ENCODE measurements at places on chromosomes 12 and 14.
A peak's percentile ranks its signal among the peaks of the same experiment; 100 is the strongest.

DNA sequence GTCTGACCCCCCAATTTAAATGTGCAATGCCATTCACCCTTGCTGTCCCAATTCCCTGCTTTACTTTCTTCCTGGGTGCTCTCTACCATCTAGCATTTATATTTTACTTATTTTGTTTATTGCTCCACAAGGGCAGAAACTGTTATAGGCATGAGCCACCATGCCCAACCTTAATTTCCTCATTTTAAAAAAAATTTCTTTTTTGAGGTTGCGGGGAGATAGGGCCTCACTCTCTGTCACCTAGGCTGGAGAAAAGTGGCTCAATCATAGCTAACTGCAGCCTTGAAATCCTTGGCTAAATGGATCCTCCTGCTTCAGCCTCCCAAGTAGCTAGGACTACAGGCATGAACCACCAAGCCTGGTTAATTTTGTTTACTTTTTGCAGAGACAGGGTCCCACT lies 13.0 kb downstream of the HPD start:
- DNase-seq, result peak; percentile 45

DNA sequence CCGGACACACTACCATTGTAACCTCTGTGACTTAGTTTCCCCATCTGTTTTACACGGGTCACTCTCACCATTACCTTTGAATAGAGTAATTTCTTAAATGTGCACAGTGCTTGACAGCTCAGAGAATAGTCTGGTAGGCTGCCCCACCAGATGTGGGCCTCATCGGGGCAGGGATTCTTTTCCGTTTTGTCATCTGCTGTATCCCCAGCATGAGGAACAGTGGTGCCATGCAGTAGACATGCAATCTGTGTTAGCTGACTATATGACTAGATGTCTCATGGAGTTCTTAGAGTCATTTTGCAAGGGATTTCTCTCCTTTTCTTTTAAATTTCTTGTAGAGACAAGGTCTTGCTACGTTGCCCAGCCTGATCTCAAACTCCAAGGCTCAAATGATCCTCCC lies 44.9 kb upstream of the PLEKHG3 start:
- no peak for DNase-seq

GRCh38 chr12:92971859-92972524 lies 42.9 kb upstream of the EEA1 start:
- DNase-seq, result no peak

DNA sequence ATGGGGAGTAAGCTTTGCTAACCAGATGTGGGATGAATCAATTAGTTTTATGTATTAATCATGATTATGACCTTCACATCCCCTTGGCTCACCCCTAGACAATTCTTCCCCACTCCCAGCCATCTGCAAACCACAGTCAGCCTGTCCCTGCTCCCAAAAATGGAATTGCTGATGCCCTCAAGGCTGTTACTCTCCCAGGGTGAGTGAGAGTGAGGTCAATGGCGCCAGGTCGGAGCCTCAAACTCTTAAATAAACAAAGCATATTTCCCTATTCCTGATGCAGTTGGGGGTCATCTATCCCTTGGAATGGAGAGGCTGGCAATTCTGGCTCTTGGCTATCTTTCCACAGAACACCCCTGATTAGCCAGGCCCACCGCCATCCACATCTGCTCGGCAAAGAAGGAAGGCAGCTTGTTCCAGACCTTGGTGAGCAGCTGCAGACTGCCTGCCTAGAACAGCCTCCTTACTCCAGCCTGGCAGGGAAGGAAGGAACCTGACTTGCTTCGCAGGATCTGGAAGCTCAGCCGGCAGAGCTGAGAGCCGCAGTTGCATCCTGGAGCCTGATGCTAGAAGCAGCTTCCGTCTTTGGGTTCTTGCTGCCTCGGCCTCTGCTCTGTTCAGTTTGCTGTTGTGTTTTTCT lies 57.0 kb downstream of the SMUG1 start:
- no peak for DNase-seq

DNA sequence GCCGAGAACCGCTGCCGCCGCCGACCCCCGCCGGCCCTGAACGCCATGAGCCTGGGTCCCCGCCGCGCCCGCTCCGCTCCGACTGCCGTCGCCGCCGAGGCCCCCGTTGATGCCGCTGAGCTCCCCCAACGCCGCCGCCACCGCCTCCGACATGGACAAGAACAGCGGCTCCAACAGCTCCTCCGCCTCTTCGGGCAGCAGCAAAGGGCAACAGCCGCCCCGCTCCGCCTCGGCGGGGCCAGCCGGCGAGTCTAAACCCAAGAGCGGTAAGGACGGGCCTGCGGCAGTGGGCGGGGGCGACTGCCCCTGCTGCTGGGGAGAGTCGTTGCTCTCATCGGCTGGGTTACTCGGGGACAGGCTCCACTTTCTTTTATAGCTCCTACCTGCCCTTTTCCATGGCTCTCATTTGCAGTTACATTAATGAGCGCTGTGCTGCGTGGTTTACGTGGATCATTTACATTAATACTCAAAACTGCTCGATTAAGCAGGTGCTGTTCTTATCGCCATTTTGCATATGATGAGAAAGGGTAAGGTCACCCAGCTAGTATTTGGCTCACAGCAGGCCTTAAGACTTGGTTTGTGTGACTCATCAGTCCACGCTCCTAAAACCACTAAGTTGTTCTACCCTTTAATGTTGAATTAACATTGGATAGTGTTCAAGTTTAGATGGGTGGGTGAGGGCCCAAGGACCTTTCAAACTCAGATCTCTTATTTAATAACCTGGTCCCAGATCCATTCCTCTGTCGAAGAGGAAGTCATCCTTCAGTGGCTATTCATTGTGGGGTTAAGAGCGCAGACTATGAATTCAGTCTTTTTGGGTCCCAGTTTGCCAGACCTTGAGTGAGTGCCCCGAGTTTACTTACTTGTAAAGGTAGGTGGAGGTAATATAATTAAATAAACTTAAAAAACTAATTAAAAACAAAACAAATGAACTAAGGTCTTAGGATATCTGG lies 823 bp downstream of the RNF10 start:
- DNase-seq, result peak; percentile 42

DNA sequence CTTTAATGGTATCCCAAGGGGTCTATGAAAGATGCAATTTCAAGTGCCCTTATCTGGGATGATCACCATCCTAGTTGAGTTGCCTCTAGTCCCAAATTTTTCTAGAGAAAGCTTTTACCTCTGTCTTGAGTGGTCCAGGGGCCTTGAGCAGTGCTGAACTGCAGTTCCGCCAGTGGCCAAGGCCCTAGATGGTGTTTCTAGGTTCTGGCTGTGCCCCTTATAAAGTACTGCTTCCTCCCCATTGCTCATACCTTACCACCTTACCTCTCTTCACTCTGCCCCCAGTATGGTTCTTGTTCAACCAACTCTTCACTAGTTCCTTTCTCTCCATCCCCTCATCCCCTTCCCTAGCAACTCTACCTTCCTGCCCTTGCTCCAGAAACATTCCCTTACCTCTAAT lies 3.7 kb downstream of the BATF start:
- no peak for DNase-seq

GRCh38 chr12:14399871-14400270 lies 34.4 kb downstream of the ATF7IP start:
- DNase-seq, result no peak

- no peak for DNase-seq
Observed at GRCh38 chr14:94638961-94639817, 27.0 kb downstream of the SERPINA3 start.

DNA sequence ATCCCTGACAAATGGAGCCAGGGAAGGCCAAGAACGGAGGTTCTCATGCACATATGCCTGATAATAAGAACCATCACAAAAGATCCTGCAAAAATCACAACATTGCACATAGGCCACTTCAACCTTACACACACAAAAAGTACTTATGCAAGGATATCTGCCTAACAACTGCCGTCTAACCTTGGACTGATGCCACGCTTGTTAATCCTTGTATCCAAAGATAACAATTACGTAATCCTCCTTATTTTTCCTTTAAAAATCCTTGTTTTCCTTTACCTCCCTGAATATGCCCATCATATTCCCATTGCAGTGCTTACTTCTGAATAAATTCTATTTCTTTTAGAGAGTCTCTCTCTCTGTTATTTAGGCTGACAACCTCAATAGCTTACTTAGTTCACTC lies 59.5 kb downstream of the TMEM116 start:
- DNase-seq, result no peak
